ENCODE measurements at places on chromosomes 13 and 19.

- DNase-seq, result peak; percentile 30
These were observed 454 bp downstream of the BLVRB start for GRCh38 chr19:40465025-40465556.

GRCh38 chr13:24916464-24916863 is 152.5 kb downstream of the RNF17 start:
- DNase-seq, result no peak

DNA sequence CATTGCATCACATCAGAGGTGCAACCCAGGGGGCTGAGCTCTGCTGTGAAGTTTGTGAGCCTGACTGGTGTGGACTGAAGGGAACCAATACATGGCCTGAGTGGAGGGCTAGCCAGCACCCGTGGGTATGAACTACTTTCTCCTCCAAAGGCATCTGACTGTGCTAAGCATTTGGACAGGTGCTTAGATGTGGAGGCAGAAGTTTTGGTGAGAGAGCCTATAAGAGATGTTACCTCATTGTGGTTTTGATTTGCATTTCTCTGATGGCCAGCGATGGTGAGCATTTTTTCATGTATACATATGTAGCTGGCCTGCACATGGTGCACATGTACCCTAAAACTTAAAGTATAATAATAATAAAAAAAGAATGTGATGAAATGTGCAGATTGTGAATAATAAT is 46.9 kb downstream of the TEX29 start:
- DNase-seq, result peak; percentile 31

GRCh38 chr13:73481886-73482445 is 423.2 kb downstream of the KLF5 start:
- no peak for DNase-seq

DNA sequence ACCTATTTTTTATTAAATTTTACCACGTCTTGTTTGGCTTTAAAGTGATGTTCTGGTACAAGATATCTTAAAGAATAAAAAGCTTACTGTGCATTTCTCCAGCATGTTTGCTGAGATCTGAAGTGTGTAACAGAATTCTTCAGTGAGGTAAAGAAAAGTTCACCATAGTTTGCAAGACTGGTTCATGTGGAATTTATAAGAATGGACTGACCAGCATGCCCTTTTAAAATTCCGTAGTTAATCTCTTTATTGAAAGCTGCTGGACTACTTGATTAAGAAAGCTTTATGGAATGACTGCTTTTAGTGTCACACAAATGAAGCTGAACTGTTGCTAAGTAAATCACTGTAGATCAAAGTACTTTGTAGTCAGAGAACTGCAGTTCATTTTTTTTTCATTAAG is 119.2 kb downstream of the GPC6 start:
- no peak for DNase-seq

- DNase-seq, result peak; percentile 98
These were observed 22.6 kb downstream of the FAM124A start for GRCh38 chr13:51244637-51245405.

DNA sequence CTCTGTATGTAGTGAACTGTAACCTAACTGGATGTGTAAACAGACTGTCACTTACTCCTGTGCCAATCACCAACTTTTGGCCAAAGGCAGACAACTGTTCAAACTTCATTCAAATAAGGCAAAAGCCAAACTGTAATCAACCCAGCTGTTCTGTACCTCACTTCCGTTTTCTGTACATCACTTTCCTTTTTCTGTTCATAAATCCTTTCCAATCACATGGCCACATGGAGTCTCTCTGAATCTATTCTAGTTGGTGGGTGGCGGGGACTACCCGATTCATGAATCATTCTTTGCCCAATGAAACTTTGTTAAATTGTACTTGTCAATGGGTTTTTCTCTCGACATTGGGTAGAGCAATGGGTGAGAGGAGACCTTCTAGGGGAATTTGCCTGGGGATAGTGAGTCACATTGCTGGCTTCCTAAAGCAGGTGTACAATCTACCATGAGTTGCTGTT is 178.3 kb upstream of the RFC3 start:
- no peak for DNase-seq

GRCh38 chr13:112137144-112137543 is 70.2 kb downstream of the SOX1 start:
- no peak for DNase-seq

DNA sequence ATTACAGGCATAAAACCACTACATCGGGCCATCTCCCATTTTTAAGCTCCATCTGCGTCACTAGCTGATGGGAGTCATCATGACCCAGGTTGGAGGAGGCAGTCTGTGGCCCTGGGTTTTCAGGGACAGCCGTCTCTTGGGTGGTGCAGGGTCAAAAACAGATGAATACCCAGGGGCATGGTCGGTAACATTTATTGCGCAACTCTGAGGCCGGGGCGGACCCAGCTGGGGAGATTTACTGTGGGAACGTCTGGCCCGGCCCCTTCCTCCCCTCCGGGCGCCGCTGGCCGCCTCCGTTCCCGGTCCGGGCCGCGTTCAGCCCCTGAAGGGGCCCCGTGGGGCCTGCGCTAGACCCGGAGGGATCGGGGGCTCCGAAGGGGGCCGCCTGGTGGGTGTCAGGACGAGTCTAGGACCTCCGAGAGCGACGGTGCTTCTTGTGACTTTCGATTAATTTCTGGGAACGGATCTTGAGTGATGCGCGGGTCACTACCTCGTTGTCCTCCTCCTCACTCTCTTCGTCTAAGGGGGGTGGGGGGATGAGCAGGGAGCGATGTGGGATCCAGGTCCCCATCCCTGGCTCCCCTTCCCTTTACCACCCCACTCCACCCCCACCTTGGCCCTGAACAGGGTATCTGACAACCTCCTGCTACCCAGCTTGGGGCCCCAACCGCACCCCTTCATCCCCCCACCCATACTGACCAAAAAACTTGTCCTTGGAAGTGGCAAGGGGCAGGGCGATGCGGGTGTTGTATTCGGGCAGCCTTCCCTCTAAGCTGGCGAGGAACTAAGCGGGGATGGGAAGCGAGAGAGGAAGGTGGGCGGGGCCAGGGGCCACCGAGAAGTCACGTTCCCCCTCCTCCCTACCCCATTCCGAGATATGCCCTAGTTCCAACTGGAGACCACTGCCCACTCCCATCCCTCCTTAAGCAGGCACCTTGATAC is 1.6 kb upstream of the RGL3 start:
- DNase-seq, result peak; percentile 18

DNA sequence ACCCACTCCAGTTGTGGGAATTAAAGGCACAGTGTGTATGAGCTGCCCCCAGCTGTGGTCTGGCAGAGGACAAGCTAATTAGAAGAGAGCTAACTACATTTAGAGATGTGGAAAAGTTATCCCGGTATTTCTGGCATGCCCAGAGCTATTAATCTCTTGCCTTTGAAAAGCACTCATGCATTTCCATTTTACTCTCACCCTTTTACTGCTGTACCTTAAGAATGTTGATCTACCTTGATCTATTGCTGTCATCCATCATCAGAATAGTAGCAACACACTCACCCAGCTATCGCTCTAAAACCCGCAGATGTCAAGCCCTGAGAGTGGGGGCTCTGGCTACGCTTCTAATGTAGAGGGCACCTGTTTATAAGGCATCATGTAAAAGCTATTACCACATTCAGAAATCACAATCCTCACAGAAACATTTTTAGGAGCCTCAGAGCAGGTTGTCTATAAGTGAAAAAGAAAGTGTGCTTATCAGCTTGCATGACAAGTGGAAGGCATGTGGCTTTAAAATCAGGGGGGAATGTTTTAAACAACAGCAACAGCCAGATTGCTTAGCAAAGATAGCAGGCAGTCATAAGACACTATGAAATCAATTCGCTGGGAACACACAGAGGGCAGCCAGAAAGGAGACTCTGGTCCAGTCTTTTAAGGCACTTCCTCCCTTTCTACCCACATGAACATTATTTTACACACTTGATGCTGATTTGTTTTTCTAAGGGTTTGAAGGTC is 224.2 kb upstream of the IRS2 start:
- DNase-seq, result no peak

DNA sequence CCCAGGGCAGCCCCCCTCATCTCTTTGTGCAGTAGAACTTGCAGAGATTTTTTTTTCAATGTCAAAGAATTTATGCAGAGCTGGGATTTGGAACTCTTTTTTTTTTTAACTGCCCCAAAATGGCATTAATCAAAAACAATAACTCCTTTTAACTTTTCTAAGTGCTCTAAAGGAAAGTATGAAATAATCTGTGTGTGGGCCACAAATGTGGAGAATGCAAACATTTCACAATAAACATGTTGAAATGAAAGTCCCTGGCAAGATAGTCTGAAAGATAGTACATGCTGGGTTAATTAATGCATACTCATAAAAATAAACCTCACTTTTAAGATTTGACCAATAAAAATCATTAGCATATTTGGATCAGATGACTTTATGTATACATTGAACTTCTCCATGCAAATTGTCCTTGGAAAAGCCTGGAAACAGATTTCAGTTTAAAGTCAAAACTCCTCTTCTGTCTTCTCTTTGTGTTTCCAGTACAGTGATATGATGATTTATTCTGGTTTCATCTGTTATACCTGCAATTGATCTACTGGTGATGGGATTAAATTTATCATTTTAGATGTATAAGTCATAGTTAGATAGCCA is 30.5 kb upstream of the ZNF536 start:
- DNase-seq, result peak; percentile 41

GRCh38 chr13:50200988-50201387 is 185.7 kb downstream of the KCNRG start:
- DNase-seq, result no peak

DNA sequence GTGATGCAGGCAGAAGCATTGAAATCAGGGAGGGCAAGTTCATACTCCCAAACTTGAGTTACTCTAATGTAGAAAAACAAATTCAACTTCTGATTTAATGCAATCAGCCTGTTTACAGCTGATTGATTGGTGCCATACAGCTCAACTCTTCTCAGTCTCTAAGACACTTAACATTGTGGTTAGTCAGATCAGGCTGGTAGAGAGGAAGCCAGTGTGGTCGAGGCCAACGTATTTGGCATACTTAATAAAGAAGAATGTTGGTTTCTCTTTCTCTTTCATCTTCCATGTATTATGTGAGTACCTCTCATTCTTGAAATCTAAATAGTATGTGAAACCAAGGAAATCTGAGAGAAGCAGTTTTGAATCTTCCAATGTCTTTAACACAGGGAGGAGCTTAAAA is 255.0 kb upstream of the SLITRK1 start:
- no peak for DNase-seq

DNA sequence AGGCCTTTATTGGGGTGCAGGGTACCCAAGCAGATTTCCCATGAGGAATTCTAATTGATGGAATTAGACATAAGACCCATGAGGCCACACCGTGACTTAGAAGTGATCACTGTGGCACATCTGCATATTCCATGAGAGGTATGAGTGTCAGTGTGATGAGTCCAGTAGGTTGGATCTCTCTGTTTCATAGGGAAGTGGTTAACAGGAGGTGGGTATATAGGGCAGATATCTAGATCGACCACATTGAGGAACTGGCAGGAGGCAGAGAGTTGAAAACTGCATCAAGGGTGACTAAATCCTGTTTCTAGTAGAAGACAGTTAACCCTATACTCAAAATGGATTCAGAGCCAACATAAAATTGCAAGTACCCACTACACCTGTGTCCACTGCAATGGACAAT is 68.6 kb upstream of the MIR17HG start:
- DNase-seq, result no peak

DNA sequence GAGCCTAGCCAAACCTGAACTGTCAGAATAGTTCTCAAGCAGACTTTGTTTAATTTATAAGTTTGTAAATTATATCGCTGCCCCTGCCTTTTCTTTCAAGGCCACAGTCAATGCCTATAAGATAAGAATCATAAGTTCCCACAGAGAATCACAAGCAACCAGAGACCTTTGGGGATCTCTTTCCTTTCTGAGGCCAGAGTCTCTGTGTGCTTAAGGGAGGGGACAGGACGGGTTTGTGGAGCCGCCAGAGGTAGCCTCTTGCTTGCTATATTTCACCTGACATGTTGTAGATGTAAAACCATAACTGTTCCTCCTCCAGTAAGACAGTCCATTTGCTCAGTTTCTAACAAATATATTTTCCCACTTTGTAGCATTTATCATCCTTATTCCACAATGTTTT is 458.8 kb downstream of the RFC3 start:
- DNase-seq, result no peak

DNA sequence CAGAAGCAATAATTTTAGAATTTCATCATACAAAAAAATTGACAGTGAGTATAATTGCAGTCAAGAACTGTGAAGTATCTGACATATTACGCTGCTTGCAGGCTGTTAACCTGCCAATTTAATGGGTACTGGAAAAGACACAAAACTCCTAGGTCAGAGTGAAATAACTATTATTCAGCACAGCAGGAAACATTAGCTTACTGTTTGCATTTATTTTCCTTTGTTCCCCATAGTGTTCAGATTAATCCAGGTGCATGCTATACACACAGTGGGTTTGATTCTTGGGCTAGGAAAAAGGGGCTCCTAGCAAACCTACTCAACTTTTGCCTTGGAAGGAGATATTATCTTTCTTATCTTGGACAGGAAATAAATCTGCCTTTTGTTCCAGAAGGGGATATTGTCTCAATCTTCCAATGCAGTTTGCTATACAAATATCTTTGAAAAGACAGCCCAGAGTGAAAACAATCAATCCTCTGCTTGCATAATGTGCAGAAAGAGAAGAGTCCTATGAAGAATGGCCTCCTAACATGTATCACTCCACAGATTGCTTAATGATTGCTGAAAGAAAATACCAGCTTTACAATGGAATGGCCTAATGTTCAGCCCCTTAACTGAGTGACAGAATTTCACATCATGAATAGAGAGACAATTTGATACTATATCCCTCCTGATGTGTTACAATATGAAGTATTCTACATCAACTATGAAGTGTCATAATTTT is 443.4 kb downstream of the TBC1D4 start:
- DNase-seq, result no peak

GRCh38 chr19:15869873-15870272 is 28.0 kb downstream of the CYP4F2 start:
- DNase-seq, result peak; percentile 57

- DNase-seq, result no peak
These were observed 511.8 kb upstream of the NBEA start for GRCh38 chr13:34430294-34430693.

DNA sequence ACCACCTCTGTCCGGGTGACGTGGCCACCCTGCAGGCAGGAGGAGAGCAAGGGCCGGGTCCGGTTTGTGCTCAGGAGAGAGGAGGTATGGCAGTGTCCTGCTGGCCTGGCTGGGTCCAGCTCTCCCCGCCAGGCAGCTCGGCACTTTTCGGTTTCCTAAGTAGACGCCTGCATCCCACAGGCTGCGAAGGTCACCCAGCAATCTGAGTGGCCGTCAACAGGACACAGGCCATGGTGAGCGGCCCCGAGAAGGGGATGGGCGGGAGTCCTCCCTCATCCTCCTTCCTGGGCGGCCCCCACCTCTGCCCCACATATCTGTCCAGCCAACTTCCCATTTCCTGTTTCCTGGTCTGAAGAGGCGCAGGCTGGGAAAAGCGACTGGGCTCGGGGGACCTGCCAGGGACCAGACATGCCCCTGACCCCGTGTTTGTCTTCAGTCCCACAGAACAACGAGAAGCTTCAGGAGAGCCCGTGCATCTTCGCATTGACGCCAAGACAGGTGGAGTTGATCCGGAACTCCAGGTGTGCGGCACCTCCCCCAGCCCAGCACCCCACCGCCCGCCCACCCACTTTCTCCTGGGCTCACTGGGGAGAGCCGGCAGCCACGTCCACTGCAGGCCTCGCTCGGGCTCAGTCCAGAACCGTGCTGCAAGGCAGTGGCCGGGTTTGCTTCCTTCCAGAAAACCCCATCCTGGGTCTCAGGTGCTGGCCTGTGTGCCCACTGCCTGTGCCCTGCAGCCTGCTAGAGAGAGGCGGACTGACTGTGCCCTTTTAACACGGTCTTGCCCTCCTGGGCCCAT is 16.3 kb downstream of the PIAS4 start:
- no peak for DNase-seq
